ENCODE measurements at places on chromosomes 4 and X.

DNA sequence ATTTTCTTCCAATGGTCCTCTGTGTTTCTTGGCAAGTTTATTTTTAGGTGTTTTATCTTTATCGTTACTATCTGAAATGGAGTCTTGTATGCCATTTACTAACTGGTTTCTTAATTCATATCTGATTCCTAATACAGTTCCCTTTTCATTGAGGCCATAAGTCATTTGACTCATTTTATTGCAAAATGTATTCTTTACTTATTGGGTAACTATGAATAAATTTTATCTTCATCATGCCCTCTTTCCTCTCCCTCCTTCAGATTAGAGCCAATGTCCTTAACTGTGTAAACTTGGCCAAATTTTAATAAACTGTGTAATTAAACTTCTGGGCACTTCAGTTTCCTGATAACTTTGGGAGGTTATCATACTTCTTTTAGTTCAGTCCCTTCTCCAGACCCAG, 19.3 kb upstream of the MSMO1 start:
- DNase-seq: no peak

DNA sequence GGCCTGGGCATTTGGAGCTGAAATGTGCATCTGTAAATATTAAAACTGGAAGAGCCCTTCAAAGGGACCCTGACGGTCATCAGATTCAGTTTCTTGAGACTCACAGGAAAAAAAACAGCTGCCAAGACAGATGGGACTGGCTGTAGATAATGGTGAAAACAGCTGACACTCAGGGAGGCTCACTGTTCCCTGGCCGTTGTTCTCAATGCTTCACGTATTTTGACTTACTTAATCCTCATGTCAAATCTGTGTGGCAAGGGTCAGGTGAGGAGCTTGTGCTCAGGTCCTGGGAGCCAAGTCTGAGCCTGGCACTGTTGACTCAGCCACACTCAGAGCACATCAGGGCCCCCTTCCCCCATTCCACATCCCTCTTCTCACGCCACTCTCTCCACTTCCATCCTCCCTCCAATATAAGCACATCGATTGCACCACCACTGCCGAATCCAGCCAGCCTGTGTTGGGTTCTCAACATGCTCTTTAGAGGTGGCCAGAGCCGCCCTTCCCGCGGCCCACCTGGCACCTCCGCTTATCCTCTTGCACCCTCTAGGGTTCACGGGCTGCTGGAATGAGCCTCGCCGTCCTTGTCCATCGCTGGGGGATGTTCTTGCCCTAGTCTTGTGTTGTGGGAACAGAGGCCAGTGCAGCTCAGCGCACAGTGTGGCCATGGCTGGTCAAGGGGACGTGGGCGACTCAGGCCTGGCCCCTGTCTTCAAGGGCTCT, 40.1 kb downstream of the EVC start:
- no peak for DNase-seq

- DNase-seq: no peak
These were observed 87.4 kb downstream of the CCDC160 start for GRCh38 chrX:134324359-134324758.

DNA sequence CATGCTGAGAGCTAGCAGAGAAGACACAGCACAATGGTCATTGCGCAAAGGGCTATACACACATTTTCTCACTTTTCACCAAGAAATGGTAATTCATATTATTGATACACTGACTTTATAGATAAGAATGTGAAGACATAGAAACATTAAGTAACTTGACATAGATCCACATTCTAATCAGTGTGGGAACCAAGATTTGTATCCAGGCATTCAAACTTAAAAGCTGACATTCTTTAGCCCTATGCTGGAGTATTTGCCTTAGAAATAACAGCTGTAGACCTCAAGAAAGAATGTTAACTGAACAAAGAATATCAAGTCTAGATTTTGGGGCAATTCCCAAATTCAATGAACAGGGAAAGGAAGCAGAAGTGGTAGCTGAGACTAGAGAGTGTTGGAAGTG, 384.8 kb downstream of the IL15 start:
- DNase-seq: no peak

GRCh38 chr4:140135529-140136088, 18.4 kb downstream of the MAML3 start:
- no peak for DNase-seq

- DNase-seq: no peak
These were observed 5.1 kb downstream of the CTSO start for GRCh38 chr4:155948541-155948940.

DNA sequence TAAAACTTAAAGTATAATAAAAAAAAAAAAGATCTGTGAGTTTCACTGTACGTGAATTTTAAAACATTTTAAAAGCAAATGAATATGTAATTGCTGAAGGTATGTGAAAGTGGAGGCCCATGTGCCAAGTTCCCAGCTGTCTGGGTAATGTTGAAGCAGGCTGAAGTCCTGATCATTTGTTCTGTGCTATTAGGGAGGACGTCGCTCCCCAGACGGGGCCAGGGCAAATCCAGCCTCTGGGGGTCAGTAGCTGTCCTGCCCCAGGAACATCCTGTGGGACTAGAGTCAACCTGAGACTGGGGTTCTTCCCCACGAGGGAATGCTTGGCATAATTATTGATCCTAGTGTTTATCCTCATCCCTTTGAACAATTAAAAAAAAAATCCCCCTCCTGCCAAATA, 48.8 kb downstream of the PDE5A start:
- DNase-seq: no peak

DNA sequence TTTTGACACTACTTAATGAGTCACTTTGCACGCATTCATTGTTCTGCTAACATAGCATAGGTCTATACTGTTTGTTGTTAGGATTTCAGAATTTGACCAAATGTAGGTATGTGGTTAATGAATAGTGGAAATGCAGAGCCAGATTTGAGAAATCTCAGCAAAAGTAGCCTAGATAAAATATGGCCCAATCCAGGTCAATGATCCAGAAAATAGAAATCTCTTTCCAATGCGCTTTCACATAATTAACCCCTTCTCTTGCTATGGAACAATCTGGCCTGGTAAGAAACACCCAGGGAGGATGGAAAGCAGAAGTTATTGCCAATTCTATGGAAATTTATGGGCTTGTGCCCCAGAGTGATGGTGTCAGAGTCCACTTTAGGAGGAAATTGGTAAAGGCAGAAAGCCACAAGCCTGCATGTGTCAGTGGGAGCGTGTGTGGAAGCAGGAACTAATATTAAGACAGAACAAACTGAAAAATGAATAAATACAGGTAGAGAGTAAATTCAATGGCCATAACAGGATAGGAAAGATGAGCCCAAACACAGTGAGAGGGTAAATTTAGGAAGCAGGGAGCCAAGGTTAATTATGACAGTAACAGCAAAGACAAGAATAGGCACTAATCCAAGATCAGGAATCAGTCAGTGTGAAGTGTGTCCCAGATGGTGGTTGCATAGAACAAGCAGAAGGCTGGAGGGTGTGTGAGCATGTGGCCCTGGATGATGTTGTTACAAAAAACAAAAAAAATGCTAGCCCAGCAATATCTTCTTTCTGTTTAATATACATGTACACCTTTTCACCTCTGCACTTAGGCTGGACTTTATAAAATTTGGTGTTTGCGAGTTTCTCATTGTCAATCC, 102.9 kb downstream of the SYTL5 start:
- no peak for DNase-seq

GRCh38 chrX:698206-698605, 67.6 kb downstream of the SHOX start:
- DNase-seq: no peak

DNA sequence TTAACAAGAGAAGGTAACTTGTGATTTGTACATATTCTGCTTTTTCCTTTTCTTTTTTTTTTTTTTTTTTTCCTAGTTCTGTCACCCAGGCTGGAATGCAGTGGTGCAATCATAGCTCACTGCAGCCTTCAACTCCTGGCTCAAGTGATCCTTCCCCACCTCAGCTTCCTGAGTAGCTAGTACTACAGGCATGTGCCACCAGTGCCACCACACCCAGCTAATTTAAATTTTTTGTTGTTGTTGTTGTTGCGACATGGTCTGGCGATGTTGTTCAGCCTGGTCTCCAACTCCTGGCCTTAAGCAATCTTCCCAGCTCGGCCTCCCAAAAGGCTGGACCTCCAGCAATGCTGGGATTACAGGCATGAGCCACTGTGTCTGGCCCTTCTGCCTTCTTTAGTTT, 1.5 kb upstream of the TACR3 start:
- no peak for DNase-seq

DNA sequence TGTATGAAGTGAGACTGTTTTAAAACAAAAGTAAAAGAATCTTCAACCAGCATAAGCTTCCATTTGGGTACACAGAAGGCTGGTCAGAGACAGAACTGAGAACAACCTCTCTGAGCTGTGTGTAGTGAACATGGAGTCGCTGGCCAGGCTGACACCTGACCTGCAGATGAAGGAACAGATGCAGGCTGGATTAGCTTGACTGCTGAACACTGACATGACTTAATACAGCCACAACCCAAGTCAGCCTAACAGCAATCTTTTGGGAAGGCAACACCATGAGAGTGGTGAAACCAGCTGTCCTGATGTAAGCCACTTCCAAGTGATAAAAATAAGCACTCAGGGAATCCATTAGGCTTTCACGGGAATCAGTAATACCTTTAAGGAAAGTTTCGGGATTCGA, 10.1 kb downstream of the SCARB2 start:
- no peak for DNase-seq

DNA sequence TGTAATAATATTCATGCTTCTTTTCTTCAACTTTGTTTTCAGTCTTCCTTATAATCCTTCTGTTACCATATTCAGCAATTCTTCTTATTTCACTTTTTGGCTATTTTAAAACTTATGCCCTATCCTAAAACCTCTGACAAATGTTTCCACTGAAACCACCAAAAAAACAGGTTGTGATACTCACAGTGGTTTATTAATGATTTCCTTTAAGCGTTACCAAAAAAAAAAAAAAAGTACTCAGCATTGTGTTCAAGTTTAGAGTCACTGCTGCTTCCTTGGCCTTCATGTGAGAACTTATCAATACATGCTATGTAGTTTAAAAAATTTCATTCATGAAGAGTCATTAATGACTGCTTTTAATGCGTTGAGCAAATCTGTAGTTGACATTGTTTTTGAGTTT, 35.4 kb upstream of the UGT2A3 start:
- DNase-seq: no peak

GRCh38 chrX:135528254-135528653, 7.8 kb downstream of the INTS6L start:
- DNase-seq: no peak

DNA sequence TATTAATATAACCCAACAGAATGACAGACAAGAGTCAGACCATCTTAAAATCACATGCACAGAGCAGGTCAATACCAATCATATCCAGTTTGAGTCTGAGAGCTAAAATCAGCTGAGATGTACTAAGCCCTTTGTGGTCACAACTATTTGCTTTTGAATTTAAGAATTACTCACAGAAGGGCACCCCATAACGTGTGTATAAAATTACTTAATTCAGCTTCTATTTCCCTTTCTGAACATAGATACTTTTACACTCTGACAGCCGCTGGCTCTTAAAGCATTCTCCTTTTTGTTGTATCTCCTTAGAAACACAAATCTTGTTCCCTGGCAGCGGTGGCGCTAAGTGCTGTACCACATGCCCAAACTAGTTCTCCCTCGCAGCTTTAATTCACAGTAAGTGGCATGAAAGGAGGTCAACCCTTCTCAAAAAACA, 14.8 kb upstream of the PPARGC1A start:
- DNase-seq: no peak

GRCh38 chrX:13579661-13580060, 10.3 kb downstream of the EGFL6 start:
- DNase-seq: no peak

DNA sequence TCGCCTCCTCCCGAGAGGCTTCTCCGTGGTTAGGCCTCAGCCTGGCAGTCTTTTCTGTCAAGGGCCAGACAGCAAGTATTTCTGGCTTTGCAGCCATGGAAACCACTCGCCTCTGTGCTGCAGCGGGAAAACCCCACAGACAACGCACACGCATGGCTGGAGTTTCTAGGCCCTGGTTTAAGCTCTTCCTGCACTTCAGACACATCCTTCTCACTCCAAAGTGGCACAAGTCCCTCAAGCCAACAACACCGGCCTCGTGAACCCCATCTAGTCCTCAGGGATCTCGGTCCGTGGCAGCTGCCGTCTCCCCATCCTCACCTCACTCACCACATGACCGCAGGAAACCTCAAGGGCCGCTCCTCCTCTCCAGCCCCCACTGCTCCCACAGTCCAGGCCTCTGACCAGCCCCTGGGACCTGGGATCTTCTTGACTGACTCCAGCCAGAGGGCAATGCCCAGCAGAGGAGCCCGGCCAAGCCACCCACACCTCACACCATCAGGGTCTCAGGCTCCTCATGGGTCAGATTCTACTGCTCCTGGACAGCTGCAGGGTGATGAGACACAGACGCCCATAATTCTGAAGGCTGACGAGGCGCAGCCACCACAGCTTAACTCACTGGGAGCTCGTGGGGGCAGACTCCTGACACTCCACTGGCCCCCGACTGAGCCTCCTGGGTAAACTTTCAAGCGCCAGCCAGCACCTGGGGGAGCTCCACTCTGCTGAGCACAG, 21.7 kb downstream of the LETM1 start:
- no peak for DNase-seq

- DNase-seq: no peak
These were observed 47.2 kb downstream of the AFAP1 start for GRCh38 chr4:7892212-7893019.

GRCh38 chrX:119189115-119189514, 47.0 kb upstream of the PGRMC1 start:
- DNase-seq: no peak

GRCh38 chr4:17385403-17385802, 126.5 kb downstream of the QDPR start:
- no peak for DNase-seq

GRCh38 chr4:21454201-21454600, 494.4 kb downstream of the KCNIP4 start:
- no peak for DNase-seq

DNA sequence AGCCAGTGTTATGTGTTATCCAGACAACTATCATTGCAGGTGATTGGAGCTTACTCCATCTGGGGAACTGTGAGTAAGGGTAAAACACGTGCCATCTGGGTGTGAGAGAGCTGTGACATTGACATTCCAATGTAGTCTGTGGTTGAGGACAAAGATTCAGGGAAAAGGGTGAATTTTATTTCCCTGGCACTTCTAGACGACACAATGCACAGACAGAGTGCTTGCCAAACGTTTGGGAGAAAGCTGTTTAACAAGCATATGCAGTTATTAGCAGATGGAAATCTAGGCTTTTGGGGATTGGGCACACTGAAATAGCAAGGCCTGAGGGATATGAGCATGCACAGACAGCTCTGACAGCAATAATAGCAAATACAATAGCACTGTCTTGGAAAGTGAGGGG, 21.3 kb upstream of the CTSO start:
- no peak for DNase-seq

DNA sequence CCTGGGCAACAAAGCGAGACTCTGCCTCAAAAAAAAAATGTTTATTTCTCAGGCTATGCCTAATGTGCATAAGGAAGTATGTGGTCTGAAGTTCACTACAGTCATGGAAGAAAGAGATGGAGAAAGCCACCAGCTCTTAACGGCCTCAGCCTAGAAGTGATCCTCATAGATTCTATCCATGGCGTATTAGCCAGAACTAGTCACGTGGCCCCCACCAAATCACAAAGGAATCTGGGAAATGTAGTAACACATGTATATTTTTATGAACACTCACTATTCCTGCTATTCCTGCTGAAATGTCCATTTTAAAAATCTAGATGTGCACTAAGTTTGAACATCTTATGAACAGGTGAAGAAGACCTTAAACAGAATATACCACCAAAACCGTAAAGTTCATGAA, 33.8 kb downstream of the MTTP start:
- no peak for DNase-seq
